ENCODE measurements at places on chromosomes 3 and 15.

DNA sequence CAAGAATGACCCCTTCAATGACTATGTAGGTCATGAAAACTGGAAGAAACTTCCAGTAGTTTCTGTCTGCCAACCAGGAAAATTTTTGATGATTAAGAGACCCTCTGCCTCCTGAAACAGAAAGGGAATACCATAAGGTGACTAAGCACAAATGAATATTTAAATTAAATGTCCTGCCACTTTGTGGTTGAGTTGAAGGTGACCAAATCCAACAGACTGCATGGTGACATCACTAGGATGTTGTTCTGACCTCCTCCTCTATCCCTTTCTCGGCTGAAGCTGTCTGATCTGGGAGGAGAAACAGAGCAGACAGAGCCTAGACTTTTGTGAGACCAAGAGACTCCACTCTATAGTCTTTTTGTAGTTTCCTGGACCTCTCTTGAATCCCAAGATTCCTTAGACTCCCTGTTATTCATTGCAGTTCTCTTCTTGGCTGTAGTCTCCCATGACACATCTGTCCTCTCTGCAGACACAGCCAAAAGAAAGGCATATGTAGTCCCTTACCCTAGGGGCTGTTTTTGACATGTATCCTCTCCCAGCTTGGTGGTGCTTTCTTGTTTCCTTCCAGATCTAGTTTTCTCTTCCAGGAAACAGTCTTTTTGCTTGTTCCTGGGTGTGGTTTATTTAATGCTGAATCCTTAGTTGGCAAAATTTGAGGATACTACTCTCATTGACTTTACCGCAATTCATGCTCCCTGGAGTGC lies 55.2 kb upstream of the UBE3A start:
- DNase-seq: no peak

DNA sequence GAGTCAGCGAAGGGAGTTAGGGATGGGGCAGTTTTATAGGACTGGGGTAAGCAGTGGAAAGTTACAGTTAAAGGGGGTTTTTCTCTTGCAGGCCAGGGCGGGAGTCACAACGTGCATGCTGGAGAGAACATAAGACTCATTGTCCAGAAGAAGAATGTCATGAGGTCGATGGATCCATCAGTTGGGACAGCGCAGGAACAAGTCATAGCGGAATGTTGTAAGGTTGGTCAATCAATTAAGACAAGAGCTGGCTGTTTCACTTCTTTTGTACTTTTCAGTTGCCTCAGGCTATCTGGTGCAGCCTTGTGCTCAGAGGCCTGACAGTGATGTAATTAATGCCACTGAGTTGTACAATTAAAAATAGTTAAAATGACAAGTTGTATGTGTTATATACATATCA lies 165.6 kb downstream of the OCA2 start:
- DNase-seq: no peak

- DNase-seq: no peak
Measured at GRCh38 chr3:159586571-159587202, 401.9 kb upstream of the IL12A start.

GRCh38 chr15:91491101-91491950 lies 362.2 kb upstream of the SLCO3A1 start:
- DNase-seq: no peak

DNA sequence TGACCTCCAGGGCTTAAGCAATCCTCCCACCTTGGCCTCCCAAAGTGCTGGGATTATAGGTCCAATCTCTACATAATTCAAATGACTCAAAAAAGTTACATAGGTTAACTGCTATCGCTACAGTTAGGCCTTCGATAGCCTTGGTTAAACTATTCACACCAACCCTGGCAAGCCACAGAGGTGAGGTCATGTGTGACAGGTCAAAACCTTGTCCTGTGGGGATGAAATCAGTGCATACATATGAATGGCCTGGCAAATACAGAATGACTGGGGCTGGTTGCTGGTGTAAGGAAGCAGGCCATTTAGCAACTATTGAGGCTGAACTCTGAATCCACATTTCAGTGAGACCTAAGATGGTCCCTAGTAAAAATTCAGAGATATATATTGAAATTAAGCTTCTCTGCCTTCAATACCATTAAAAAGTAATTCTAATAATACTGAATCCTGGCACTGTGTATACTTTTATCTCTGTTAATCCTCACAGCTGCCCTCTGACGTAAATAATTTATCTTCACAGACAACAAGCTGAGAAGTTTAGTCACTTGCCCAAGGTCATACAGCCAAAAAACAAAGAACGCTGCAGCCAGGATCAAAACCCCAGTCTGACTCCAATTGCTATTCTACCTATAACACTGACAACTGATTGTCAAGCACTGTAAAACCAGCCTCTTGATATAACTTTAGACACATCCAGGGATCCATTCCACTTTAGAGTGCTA lies 35.3 kb downstream of the MKRN2 start:
- DNase-seq: no peak

GRCh38 chr3:115960799-115961198 lies 337.5 kb downstream of the GAP43 start:
- no peak for DNase-seq

GRCh38 chr3:108378153-108378951 lies 82.0 kb downstream of the HHLA2 start:
- no peak for DNase-seq

DNA sequence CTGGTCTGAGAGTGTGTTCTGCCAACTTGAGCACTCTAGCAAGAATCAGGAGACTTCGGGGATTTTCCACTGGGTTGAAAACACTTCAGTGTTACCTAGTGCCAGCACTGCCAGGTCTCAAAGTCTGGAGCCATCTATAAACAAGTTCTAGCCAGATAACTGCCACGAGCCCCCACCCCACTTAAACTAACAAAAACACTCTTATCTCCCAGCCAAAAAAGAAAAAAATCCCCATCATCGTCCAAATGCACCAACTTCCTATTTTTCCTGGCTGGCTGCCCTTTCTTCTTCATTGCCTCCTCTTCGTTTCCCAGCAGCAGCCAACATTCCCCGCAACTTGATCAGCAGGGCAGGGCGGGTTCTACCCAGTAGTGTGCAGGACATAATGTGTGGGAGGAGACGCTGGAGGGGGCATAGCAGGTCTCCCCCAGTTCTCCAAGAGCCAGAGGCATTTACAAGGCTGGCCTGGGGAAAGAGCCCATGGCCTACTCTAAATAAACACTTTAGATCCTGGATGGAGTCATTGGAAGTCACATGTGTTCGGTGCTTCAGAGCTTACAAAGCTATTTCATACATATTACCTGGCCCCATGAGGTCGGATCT lies 29.5 kb downstream of the C2CD4B start:
- no peak for DNase-seq

DNA sequence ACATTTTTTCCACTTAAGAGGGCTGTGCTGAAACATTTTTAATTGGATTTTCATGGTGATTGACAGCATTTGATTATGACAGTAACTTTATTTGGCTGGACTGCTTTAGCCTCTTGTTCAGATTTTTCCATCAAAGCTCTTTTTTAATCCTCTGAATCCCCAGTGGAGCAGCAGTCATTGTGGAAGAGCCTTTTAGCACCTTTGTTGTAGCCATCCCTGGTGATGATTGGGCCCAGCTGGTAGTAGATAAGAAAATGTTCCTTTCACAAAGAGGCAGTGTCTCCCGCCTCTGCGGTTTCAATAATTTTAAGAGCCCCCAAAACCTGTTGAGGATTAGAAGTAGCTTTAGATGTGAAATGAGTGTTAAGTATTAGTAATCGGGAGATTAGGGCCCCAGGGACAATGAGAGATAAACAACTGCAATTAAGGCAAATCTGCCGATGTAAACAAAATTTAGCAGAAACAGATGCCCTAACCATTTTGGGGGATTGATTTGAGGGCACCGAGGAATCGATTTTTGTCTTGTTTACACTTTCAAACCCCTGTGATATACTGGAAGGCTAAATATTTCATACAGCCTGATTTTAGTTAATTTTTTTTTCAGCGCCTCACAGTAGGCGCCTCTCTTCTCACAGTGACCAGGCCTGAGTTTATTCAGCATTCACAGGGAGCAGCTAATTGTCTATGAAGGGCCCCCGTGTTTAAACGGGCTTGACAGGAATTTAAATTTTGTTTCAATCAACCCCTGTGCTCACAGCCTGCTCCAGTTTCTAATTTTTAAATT lies 43.2 kb upstream of the SKOR1 start:
- DNase-seq: no peak

DNA sequence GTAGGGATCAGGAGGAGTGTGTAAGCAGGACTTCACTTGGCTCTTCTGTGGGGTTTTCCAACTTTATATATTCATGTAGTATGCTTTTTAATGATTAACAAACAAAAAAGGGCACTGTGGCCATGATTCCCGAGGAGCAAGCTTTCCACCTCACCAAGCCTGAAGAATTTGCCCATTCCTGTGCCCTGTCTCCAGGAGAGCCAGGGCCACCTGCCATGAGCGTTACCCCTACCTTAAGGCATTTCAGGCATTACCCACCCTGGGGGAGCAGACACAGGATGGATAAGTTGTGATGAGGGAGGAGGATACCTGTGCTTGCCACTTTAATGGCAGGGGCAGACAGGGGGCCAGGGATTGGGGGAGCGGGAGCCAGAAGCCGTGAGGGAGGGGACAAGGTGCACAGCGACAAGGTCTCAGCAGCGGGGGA lies 3.0 kb downstream of the TRPM1 start:
- no peak for DNase-seq

DNA sequence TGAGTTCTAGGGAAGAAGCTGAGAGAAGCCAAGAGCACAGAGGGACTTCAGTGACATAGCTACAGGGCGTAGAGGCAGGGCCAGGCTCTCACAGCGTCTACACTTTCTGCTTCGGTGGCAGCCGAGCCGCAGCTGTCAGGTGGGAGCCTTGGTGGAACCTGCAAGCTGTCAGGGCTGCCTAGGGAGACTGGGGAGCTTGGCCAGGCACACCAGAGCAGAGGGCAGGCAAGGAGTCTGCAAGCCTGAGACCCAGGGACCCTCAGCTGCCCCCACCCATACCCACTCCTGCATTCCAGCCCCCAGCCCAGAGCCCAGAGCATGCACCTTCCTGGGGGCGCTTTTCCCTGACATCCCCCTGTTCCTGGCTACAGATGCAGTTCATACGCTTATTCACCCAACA lies 13.4 kb upstream of the KLF15 start:
- DNase-seq: no peak

DNA sequence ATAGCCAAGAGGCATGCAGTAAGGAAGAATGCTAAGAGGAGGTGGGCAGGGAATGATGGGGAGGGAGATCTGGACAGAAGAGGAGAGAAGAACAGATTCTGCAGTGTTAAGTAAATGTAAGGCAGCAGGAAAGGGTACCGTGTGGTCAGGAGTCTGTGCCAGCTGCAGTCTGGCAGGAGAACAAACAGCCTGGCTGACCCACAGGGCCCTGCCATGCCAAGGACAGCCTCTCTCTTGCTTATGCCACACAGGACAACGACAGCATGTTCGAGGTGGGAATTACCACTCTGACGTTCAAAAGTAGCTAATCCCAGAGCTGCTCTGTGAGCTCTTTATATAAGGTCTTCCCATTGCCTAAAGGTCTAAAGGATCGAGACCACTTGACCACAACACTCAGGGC lies 31.3 kb downstream of the DAPK2 start:
- no peak for DNase-seq

GRCh38 chr3:42051384-42052131 lies 39.6 kb upstream of the TRAK1 start:
- DNase-seq: no peak

GRCh38 chr3:15289661-15290060 lies 42.7 kb downstream of the SH3BP5 start:
- no peak for DNase-seq

- no peak for DNase-seq
Measured at GRCh38 chr15:50119063-50120040, at the start of gene ATP8B4. Gene ATP8B4 (minus strand): TSS chr15:50119233. CDS start chr15:50106966, 12,267 bp downstream.

- no peak for DNase-seq
Measured at GRCh38 chr3:13656584-13657301, 107.8 kb downstream of the FBLN2 start.

DNA sequence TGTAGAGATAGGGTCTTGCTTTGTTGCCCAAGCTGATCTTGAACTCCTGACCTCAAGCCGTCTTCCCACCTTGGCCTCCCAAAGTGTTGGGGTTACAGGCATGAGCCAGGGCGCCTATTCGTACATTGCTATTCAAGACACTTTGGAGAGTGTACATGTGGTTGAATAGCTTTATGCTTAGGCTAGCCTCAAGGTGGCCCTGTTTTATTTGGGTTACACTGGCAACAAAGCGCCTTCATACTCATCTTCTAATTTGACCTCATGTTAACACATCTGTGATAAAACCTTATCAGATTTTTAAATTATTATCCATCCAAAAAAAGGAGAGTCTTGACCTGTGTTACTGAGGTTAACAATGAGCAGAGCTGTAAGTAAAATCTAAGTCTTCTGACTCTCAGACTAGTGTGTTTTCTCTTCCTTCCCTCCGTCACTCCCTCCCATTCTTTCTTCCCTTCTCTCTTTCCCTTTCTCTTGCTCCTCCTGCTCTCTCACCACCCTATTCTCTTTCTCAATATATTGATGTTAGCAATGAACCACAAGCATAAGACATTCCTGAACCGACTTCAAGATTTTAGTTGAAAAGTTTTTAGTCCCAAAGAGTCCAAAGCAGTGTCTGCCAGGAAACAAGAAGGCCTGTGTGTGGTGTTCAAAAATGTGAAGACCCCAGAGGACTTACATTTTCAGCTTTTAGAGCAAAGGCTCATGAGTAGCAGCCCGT lies 603.7 kb upstream of the CFAP20DC start:
- no peak for DNase-seq

GRCh38 chr3:17372362-17373210 lies 369.8 kb downstream of the TBC1D5 start:
- DNase-seq: no peak

DNA sequence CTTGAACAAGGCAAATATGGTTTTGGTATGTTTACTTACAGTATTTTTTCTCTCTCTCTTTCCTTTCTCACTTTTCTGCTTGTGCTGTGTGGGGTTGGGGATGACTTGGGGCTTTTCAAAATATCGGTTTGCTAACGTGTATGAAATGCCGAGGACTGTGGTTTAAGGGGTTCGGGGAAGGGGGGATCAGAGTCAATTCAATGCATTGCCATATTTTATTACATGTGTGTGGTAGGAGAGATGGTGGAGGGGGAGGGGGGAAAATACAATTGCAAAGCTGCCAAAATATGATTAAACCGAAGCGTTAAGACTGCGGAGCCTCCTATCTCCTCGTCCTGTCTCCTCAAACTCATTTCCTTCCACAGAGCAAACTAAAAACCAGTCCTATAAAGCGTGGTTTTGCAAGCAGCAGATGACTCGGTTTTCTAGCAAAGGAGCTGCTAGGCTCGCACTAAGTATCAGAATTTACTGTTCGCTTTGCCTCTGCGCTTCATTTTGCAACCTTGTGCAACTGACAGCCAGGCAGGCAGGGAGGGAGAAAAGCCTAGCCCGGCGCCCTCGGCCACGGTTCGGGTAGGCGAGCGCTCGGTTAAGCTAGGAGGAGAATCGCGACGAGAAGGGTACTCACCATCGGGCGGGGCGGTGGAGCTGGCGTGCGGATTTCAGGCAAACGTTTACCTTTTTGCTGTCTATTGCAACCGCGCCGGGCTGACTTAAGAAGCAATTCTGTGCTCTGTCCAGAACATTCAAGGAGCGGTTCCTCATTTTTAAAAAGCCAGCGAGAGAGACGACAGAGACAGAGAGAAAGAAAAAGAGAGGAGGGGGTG lies 4.0 kb upstream of the NR2F2 start:
- DNase-seq: no peak

GRCh38 chr3:171835116-171835515 lies 8.0 kb upstream of the TMEM212 start:
- DNase-seq: no peak

GRCh38 chr3:193140381-193140780 lies 100.6 kb upstream of the PLAAT1 start:
- no peak for DNase-seq
